ENCODE measurements at places on chromosomes 6 and 20.
A peak's percentile ranks its signal among the peaks of the same experiment; 100 is the strongest.

GRCh38 chr6:44126320-44127149 is 717 bp downstream of the MRPL14 start:
- DNase-seq: peak; percentile 68

- no peak for DNase-seq
These were observed 169.0 kb upstream of the MCHR2 start for GRCh38 chr6:100163035-100163434.

DNA sequence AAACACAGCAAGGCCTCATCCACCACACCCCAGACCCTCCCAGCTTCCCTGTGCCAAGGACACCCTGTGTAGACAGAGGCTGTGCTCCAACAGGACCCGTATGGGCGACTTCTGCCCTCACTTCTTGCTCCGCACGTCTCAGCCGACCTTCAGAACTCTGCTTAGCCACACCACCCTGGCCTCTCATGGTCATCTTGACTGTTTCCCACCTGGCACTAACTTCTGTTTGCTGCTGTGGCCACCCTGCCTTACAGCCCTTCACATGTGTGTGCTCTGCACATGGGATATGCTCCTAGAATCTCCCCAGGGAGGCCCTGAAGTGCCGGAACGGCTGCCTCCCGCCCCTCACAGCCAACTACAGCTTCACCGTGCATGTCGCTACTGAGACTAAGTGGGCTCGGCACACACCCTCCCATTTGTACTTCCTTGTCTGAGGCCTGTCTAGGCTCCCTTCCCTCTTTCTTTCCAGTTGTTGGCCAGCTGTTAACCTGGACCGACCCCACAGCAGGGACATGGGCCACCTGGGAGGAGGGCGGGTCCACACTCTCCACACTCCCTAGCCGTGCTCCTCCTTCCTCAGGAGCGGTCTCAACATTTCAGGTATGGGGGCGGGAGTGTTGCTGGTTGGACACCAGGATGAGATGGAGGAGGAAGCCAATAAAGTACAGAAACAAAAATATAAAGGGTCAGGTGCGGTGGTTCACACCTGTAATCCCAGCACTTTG is 69.6 kb downstream of the PYGB start:
- no peak for DNase-seq

DNA sequence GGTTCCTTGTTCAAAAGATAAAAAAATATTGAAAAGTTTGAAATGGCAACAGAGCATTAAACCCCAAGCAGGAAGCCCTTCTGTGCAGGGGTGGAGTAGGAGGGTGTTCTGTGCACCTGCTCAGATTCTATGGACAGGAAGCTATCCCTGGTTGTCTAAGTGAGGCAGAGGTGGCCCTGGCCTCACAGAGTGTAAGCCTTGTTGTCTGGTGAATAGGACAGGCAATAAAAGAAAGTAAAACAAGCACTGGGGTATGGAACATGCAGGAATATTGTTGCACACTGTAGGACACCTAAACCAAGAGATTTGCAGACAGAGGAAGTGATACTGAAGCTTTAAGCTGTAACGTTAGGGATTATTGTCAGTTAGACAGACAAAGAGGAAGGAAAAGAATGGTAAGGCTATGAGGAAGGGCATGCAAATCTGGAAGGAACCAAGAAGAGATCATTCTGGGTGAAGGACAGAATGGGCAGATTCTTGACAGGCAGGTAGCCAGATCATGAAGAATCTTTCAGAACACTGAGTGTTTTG is 66.8 kb downstream of the TBC1D7 start:
- no peak for DNase-seq

GRCh38 chr6:75098709-75099108 is 107.1 kb downstream of the COL12A1 start:
- DNase-seq: no peak

GRCh38 chr6:21710908-21711627 is 117.5 kb downstream of the SOX4 start:
- DNase-seq: no peak

DNA sequence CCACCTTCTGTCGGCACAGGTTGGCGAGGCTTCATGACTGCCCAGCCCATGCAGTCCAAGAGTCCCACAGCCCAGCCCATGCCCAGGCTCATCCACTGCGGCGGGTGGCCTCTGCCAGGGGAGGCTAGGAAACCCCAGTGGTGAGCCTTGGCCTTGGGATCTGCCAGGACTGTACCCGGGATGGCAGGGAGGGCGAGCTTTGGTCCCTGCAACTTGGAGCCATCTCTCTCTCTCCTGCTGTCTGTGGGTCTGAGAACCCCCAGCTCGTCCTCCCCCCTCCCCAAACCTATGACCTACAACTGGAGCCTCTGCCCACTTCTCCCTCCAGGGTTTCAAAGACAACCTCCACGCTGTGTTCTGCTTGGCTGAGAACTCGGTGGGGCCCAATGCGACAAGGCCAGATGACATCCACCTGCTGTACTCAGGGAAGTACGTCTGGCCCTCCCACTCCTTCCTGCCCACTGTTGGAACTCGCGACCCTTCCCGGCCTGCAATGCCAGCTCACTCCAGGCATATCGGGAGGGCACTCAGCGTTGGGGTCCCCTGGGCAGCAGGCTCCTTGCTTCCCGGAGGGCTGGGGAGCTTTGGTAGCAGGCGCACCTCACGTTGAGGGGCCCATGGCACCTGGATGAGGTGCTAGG is 19.7 kb downstream of the NPEPL1 start:
- DNase-seq: no peak

- DNase-seq: no peak
These were observed 237.8 kb downstream of the LY86 start for GRCh38 chr6:6826095-6826901.

DNA sequence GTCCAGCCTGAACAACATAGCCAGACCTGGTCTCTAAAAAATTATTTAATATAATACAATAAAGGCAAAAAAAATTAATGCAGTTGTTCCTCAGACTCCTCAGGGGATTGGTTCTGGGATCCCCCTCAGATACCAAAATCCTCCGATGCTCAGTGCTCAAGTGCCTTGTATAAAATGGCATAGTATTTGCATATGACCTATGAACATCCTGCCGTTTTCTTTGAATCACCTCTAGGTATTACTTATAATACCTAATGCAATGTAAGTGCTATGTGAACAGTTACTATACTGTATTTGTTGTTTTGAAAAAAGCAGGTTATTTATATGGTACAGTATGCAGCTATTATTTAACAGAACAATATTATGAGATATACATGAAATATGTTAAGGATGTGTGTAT is 43.3 kb downstream of the RNGTT start:
- DNase-seq: no peak

- DNase-seq: no peak
These were observed at the start of gene NNAT for GRCh38 chr20:37521061-37521771. Gene NNAT (plus strand): TSS chr20:37521250. CDS start chr20:37521332, 82 bp downstream.

DNA sequence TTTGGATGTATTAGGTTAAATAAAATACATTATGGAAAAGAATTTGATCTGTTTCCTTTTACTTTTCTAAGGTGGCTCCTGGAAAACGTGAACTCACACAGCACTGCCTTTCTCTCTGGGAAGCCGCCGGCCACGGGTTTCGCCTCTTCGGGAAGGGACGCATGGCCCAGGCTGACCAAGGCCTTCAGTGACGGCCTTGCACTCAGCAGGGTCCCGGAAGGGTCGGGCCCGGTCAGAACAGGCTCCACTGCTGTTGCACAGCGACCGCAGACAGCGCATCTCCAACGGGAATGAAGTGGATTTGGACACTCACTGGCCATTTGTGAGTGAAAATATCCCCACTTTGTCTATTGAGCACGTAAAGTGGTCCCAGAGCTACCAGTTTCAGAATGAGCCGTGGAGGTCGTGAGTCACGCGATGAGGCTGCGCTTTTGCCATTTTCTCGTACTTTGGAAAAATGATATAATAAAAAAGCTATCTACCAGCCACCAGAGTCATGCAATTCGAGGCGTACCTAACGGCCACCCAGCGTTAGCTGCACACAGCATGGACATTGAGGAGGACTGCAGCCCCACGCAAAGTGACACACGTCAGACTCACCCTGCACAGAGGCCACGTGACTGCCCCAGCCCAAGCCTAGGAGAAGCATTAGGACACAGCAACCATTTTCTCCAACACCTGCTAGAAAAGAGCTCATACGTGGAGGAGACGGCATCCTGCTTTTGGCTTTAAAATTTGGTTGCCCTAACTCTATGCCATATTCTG is 244.3 kb downstream of the TTLL2 start:
- DNase-seq: no peak

DNA sequence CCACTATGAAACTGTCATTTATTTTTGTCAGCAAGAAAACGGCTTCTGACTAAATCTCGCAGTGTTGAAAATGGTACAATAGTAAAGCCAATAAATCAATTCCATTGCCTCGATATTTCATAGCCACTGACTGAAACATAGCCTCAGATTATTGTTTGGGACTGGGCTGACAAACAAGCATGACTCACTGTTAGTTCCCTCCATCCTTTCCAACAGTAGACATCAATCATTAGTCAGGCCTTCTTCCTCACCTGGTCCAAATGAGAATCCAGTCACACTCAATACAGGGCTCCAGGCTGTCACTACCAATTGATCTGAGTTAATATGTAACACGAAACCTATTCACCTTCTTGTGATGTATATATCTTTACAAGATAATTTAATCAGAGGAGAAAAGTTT is 66.1 kb downstream of the ADGRB3 start:
- no peak for DNase-seq

- no peak for DNase-seq
These were observed 23.0 kb upstream of the ECHDC1 start for GRCh38 chr6:127366282-127367022.

- DNase-seq: no peak
These were observed 119.3 kb downstream of the RNF144B start for GRCh38 chr6:18506382-18507017.

DNA sequence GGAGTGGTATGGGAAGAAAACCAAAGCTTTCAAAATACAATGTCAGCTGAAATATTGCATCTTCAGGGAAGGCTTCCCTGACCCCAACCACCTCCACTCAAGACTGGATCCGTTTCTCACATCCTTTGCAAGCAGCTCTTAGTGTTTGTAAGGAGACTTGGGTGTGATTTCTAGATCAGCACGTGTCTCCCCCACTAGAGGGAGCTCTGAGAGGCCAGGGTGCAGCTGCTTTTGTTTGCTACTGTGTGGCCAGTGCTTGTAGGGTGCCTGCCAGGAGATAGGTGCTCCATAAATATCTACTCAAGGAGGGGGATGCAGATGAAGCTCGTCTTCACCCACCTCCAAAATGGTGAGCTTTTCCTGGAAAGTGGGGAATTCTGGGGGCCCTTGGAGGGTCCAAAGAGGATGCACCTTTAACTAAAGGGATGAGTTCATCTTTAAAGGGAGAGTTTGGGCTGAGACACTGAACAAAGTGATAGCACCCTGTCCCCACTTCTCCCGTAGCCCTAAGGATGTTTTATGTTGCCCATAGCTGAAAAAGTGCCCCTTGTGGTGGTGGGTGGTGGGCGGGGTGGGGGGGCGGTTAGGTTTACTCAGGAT is 52.6 kb upstream of the MAFB start:
- DNase-seq: peak; percentile 76

DNA sequence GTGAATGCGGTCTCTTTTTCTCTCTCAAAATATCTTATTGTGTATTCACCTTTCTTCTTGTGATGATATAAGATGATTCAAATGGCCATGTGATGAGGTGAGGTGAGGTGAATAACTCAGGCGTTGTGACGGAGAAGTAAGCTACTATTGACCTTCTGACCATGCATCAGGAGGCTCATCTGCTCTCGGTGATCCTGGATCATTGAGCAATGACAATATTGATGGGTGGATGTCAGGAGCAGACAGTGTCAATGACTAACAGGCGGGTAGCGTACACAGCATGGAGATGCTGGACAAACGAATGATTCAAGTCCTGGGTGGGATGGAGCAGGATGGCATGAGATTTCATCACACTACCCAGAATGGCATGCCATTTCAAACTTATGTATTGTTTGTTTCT is 119.6 kb downstream of the PXDC1 start:
- DNase-seq: no peak

- DNase-seq: no peak
These were observed at the start of gene RSPO3 for GRCh38 chr6:127118298-127119101. Gene RSPO3 (plus strand): TSS chr6:127118671. CDS start chr6:127119193, 522 bp downstream.

DNA sequence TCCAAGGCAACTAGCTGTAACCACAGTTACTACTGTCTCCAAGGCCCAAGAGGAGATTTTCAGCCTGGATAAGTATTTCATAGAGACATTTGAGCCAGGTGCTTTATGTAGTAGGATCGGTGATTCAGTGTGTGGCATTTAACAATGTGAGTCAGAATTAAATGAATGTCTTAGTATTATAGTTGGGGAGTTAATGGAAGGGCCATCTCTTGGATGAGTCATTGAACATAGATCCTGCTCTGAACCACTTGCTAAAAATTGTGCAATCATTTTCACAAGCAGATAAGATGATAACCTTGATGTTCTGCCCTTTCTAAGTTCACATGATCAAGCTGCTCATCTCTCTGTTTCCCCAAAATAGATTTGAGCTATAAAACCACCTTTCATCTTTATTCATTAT is 668.9 kb upstream of the CITED2 start:
- no peak for DNase-seq

GRCh38 chr6:157172231-157172701 is 151.1 kb downstream of the TMEM242 start:
- DNase-seq: no peak

GRCh38 chr6:30463651-30464618 is 25.4 kb upstream of the HLA-E start:
- no peak for DNase-seq

DNA sequence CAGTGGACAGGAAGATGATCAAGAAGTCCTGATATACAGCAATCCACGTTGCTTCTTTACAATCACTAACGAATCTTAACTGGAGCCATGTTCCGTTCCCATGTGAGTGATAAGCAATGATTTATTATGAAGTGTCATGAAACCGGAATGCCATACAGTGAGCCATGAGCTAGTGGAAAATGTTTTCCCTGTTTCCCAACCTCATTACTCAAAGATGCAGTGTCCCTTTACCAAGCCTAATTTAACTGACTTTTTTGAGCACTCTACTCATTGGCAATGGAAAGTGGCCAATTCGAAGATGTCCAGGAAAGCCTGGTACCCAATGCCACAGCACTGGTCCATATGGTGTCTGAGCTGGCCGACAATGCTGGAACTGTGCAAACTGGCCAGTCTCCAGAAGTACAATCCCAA is 148.3 kb downstream of the ZNF217 start:
- no peak for DNase-seq

DNA sequence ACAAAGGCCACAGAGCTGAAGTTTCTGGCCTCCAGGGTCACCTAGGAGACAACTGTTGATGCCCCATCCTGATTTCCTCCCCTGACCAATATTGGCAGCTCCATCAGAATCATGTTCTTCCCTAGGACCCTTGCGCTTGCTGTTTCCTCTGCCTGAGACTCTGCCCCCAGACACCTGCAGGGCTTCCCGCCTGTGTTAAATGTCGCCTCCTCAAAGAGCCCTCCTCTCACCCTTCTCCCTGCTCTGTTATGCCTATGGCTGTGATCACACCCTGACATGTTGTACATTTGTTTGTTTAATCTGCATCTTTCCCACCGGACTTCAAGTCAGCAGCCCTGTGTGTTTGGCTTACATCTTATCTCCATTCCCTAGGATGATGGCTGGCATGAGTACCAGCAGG is 30.1 kb downstream of the DLGAP4 start:
- DNase-seq: no peak

DNA sequence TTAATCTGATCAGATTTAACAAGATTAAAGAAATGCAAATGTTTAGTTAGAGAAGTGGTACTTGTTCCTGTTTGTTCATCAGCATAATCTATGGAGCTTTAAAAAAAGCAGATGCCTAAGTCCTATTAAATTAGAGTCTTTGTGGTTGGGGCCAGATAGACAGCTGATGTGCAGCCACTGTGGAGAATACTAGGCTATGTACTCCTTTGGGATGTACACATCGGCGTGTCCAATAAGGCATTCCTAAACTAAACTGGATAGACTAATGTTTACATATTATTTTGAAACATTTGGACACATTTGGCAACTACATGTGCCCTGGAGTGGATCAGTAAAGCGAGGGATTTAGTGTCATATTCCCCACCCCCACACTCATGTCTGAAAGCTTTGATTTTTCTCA is 459.5 kb downstream of the LMBRD1 start:
- DNase-seq: no peak
